ENCODE measurements at places on chromosomes 3 and 15. TPM values are rescaled to one million over a fixed set of nuclear protein-coding genes. Genes with fewer than 3 reads are reported as not detected.

DNA sequence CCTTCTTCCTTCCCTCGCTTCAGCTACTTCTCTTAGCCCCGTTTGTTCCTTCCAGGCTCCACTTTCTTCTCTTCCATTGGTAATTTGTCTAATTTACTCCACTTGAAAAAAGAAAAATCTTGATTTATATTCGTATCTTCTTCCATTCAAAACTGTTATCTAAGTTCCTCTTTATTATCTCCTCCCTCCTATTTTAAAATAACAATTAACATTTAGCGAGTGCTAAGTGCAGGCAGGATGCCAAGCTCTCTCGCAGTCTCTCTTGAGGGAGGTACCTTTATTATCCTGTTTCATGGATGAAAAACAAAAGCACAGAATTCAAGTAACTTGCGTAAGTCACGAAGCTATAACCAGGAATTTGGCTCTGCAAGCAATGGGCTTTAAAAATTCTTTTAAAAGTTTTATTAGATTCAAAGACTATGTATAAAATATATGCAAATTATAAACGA is 418.9 kb upstream of the NAALADL2 start:
- no peak for DNase-seq

GRCh38 chr3:128297401-128298138 is 144.3 kb downstream of the EEFSEC start:
- DNase-seq: peak; percentile 96

- DNase-seq: no peak
Measured at GRCh38 chr15:93159930-93160329, 70.9 kb upstream of the RGMA start.

- DNase-seq: no peak
Measured at GRCh38 chr15:90989040-90989768, 5.1 kb downstream of the PRC1 start.

RETNLB gene
- total RNA-seq: not detected

DNA sequence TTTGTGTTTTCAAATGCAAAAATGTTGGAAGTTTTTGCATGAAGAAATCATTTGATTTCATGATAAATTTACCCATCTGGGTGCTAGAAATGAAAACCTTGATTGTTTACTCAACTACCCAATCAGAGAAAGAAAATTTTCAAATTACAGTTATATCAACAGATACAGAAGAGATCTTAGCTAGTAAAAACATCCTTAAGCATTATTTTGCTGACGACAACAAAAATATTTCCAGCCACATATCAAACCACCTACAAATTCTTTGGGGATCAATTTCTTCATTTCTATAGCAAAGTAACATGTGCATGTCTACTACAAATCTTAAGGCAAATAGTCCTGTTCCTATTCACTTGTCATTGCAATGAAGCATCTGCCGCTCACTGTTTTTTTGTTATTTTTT is 530.3 kb downstream of the ZIC1 start:
- DNase-seq: no peak

COMMD4 gene
- total RNA-seq: 145 TPM

ATP13A4 gene
- total RNA-seq: not detected

PRSS50 gene
- total RNA-seq: not detected

PRR20G gene
- total RNA-seq: not detected

GRCh38 chr15:55694652-55695150 is 48.3 kb downstream of the PRTG start:
- no peak for DNase-seq

GRCh38 chr3:196661400-196661799 is 21.9 kb downstream of the NRROS start:
- no peak for DNase-seq

DNA sequence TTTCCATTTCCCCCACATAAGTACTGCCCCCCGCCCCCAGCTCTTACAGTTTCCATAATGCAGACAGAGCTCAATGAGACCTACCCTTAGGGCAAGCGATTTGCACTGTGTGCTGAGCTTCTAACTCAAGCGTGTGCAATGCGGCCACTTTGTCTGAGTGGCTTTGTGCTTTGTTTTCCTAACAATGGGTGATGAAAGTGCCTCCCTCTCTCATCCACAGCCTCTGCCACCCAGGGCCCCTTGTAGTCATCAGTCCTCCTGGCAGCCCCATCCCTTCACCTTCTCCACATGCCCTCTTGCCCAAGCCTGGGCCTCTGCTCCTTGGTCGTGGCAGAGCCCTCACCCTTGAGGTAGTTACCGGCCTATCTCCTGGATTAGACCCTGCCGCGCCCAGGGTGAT is 17.2 kb downstream of the DAPK2 start:
- no peak for DNase-seq

AMT gene
- 1.5 TPM for total RNA-seq

GRCh38 chr3:182490596-182491491 is 302.5 kb upstream of the ATP11B start:
- DNase-seq: peak; percentile 16

DNA sequence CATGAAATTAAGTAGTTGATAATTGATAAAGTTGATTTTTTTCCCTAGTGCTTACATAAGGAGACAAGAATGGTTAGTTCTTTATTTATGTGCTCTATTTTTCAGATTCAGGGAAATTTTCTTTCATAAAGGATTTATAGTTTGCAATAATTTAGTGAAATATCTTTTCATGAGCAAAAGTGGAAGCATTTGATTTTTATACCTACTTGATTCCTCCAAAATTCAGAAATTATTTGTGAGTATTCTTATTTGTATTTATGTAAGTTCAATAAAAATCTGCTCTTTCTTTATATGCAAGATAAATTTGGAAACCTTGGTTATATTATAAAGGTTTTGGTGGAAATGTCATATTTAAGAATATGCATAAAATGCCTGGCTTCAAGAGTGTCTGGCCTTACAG is 14.7 kb upstream of the SLCO2A1 start:
- DNase-seq: no peak

DNA sequence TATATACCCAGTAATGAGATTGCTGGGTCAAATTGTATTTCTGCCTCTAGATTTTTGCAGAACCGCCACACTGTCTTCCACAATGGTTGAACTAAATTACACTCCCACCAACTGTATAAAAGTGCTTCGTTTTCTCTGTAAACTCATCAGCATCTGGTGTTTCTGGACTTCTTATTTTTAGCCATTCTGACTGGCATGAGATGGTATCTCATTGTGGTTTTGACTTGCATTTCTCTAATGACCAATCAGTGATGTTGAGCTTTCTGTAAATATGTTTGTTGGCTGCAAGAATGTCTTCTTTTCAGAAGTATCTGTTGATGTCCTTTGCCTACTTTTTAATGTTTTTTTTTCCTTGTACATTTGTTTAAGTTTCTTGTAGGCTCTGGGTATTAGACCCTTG is 182.9 kb upstream of the TRIM42 start:
- peak; percentile 75 for DNase-seq

FBXL2 gene
- 9.5 TPM for total RNA-seq

SLC22A14 gene
- total RNA-seq: 0.12 TPM

ACTRT3 gene
- total RNA-seq: 1.6 TPM

GRCh38 chr3:126849768-126850167 is 133.1 kb upstream of the PLXNA1 start:
- no peak for DNase-seq

DNA sequence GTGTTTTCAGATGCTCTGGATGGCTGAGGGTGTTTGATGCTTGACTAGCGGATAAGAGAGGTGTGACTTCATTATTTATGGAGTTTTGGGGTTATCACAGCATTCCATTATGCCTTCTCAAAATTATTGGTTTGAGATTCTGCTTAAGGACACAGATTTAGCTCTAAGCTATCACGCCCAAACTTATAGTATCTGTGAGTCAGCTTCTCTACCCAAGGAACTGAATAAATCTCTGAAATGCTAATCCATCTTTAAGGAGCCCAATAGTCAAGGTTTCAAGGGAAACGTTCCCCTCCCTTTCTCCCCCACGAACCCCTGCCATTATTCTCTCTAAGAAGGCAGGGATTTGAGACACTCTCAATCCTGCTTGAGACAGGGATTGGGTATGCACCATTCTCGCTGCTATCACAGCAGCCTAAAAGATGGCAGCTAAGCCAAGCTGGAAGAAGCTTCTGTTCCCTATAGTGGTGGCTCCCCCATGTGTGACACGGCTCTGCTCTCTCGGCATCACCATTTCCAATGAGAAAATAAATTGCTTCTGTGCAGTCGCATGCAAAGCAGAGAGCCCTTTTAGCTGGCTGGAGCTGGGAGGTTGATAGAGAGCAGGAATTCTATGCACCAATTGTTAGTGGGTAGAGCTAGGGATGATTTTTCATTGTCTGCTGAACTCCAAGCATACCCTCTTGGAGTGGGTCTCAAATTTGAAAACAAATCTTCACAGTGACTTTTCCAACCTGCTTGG is 151.1 kb downstream of the IL20RB start:
- DNase-seq: no peak

- no peak for DNase-seq
Measured at GRCh38 chr3:170670504-170670903, 84.6 kb upstream of the SLC7A14 start.

- DNase-seq: no peak
Measured at GRCh38 chr3:145197051-145197820, 963.7 kb downstream of the PLOD2 start.

DNA sequence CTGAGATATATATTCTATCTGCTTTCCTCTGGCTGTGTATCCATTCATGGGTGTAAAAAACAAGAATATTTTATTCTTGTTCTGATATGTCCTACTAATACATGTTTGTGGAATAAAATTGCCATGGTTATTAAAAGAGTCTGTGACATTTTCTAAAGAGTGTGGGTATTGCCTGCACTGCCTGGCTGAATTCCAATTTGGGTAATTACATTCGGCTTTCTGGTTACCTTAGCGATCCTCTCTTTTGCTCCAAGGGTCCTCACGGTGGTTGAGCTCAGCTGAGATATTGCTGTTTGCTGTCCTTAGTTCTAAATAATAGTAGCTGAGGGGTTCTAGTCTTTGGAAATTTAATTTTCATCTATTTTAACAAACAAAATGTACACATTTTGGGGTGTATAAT is 301.4 kb upstream of the DNAJC19 start:
- DNase-seq: no peak

DNA sequence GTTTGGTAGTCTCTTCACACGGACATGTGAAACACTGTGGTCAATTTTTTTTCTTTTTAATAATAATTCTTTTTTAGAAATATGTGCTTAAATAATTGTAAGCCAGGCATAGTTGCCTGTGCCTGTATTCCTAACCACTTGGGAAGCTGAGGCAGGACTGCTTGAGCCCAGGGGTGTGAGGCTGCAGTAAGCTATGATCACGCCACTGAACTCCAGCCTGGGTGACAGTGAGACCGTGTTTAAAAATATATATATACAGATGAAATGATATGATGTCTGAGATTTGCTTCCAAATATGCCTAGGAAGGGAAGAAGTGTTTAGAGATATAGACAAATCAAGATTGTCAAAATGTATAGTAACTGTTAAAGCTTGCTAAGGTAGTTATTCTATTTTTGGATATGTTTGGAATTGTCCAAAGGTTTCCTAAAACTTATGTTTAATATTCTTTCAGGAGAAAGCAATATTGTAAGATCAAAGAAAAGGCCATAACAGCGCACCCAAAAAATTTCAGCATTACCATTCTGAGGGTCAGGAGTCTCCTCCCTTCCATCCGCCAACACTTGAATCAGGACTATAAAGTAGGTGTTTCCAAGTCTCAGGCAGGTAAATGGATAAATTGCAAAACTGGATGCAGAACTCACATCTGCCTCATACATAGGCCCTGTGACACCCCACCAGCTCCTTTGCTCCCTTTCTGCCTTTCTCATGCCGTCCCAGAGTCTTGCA is 532 bp upstream of the SELENOT start:
- DNase-seq: no peak

DZIP1L gene
- 7.4 TPM for total RNA-seq

- DNase-seq: no peak
Measured at GRCh38 chr3:190619761-190620160, 105.9 kb downstream of the IL1RAP start.

DNA sequence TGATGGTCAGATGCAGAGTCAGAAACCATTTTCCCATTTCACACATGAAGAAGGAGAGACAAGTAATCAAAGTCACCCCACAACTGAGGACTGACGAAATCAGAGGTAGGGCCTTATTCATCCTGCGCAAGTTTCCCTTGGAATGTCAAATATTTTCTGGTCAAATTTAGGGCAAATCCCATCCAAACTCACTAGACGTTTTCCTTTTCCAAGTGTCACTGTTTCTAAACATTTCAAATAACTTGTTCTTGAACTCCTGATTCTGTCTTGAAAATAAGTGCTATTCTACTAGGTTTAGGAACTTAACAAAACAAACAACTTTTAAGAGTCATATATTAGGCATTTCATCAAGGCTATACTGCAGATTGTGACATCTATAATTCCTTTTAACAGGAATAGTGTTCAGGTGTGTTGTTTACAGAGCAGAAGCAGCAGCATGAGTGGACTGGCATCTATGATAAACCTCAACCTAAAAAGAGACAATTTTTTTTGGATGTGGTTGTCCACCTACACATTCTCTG is 40.7 kb downstream of the SUMF1 start:
- DNase-seq: no peak

UBE3A gene
- 51.0 TPM for total RNA-seq

DNA sequence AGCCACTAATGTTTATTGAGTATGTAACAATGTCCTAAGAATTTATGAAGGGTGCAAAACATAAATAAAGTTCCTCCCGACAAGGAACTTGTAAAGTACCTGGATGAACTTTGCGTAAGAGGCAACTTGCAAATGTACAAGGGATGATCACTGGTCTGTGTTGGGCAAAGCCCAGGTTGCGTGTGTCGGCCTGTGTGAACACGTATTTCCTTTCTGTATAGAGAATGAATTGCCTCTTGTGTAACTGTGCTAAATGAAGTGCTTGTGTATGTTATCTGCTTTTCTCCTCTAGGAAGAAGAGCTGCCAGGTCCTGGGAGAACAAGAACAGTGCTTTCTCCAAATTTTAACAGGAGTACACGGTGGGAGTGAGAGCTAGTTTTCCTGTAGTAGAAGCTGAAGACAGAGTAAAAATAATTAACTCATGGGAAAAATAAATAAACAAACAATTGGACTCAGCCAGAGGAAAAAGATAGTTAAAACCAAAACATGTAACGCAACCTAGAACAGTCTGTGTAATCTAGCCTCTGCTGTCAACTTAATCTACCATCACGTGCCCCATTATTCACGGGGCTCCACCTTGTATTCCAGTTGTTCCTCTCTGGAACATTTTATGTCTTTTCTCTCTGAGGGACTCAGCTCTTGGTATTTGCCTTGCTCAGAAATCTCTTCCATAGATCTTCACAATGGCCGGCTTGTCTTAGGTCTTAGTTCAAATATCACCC is 83.7 kb upstream of the RASGRP1 start:
- DNase-seq: no peak

DNA sequence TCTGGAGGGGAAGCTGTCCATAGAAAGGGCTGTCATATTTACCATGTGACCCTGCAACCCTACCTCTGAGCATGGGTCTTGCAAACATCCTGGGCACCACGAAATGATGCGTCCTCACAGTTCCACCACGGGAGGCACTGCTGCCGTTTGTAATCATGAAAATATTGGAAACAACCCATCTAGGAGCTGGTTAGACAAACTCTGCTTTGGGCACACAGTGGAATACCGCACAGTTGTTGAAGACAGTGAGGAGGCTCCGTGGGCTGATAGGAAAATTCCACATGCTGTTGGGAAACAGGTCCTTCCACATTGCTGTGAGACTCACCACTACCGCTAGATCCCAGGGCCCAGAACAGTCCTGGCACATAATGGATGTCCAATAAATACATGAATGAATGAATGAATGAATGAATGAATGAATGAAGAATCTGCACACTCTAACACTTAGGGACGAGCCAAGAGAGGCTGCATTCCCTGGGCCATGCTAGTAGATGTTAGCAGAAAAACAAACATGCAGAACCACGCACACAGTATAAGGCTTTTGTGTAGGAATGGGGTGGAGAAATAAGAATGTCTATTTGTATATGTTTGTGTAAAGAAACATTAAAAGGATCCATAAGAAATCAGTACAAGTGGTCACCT is 40.6 kb downstream of the TPRA1 start:
- no peak for DNase-seq

- DNase-seq: no peak
Measured at GRCh38 chr3:184352149-184352785, 9.1 kb downstream of the CLCN2 start.

ECE2 gene
- total RNA-seq: not detected
